Tibial nerve (tissue), 4 donors: ENCODE measurements at places on chromosomes 5 and 9.

- DNase-seq = no peak
Measured at GRCh38 chr5:98989727-98990126, 60.9 kb upstream of the CHD1 start.

GRCh38 chr9:127570533-127571111 lies 41.5 kb upstream of the STXBP1 start:
- DNase-seq = no peak

- DNase-seq = no peak
Measured at GRCh38 chr5:180639741-180640610, 9.4 kb downstream of the FLT4 start.

DNA sequence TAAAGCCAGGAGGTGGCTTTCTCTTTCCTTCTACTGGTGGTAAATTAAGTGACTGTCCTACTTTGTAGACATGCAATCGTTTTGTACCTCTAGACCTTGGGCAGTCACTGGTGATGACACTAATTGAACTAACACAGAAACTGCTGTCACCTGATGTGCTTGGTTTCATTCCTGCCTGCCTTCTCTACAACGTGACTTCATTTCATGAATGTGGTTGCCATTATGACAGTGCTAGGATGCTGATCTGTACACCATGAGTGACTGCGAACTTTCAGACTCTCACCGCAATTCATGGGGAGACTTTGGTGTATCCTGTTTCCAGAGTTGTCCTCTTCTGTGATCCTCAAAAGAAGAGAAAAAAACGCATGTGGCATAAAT lies 47.5 kb downstream of the UBE2QL1 start:
- no peak for DNase-seq

GRCh38 chr5:67061511-67061910 lies 135.1 kb downstream of the CD180 start:
- no peak for DNase-seq

- DNase-seq = no peak
Measured at GRCh38 chr5:56410696-56411095, 177.6 kb upstream of the ANKRD55 start.

GRCh38 chr5:164052536-164053093 lies 547.2 kb downstream of the MAT2B start:
- no peak for DNase-seq

GRCh38 chr5:72205431-72206009 lies 98.2 kb downstream of the MAP1B start:
- DNase-seq = no peak

DNA sequence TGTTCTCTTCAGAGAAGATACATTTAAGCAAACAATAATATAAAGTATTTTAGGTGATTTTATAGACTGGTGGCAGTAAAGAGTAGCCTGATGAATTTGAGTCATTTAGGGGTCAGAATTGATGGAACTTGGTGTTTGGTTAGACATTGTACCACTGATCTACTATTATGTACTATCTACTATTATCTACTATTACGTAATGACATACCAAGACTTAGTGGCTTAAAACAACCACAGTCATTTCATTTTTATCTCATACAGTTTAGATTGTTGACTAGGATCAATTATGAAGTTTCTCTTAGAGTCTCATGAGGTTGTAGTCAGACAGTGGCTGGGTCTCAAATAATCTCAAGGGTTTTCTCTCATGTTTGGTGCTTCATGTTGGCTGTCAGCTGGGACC lies 54.0 kb downstream of the PPIP5K2 start:
- DNase-seq = no peak

- DNase-seq = peak; percentile 80
Measured at GRCh38 chr5:95822542-95823181, at the start of gene GLRX. TSS of gene GLRX (minus strand) at chr5:95822726. CDS start at chr5:95822662, 64 bp downstream.

DNA sequence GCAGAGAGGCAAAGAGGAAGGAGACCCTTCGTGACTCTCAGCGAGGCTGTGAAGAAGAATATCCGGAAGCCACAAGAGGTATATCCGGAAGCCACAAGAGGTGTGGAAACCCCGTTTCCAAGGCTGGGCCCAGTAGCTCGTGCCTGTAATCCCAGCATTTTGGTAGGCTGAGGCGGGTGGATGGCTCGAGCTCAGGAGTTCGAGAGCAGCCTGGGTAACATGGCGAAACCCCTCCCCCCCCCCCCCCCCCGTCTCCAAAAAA lies 612 bp upstream of the BBLN start:
- no peak for DNase-seq
